ENCODE measurements at places on chromosomes 2 and 18.

DNA sequence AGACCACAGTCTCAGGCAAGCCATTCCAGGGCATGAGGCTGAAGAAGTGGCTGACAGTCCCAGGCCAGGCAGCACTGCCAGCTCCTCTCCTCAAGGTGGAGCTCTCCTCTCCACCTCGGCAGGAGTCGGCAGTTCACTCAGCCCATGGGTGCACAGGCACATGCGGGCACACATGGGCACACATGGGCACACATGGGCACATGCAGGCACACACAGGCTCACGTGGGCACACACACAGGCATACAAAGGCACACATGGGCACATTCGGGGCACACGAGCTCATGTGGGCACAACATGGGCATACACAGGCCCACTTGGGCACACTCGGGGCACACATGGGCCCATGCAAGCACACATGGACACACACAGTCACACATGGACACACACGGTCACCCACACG, 65.3 kb upstream of the TAF1B start:
- no peak for DNase-seq

DNA sequence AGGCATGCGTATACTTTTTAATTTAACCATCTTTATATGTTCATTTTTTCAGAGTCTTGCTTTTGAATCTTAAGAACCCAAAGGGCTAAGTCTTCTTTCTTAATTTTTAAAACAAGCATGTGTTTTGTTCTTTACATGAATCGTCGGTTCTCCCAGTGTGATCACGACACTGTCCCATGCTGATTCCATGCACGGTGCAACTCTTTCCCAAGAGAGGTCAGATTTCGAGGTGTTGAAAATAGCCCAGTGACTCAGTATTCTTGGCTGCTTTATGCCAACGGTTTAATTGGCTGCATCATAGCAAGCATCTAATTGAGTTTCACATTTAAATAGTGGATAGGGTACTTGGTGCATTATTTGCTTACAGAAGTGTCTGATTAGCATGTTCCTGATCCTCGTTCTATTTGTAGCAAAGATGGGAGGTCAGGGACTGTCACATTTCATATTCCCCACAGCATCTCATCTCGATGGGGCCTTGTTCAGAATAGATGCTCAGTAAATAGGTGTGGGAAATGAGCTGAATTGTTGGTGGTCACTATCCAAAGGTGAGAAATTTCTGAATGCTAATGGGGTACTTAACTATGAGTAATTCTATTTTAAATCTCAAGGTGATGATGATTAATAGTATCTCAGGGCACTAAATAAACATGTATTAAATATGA, 2.8 kb downstream of the NPAS2 start:
- DNase-seq = peak; percentile 65

- DNase-seq = no peak
Observed at GRCh38 chr2:226796012-226796839, 3.4 kb downstream of the IRS1 start.

DNA sequence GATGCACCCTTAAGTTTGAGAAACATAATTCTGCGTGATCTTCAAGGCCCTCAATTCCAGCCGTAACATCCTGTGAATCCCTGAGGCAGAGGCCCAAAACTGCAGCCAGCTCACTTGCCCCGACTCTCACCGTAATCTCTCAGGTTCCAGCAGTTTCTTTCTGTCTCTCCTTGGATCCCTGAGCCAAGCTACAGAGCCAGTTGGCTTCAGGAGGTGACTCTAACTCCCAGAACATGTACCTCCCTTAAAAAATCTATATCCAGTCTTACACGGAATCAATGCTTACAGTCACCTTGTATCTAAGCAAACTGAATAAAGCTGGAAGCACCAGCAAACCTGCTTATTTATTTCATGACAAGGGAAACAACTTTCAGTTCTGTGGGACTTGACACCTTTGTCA, 300.4 kb downstream of the SETBP1 start:
- DNase-seq = no peak

Measured in RKO (cell line).